ENCODE measurements at places on chromosomes 12 and 14.
A peak's percentile ranks its signal among the peaks of the same experiment; 100 is the strongest.

- no peak for DNase-seq
These were observed 85.3 kb downstream of the GRIN2B start for GRCh38 chr12:13896063-13896626.

DNA sequence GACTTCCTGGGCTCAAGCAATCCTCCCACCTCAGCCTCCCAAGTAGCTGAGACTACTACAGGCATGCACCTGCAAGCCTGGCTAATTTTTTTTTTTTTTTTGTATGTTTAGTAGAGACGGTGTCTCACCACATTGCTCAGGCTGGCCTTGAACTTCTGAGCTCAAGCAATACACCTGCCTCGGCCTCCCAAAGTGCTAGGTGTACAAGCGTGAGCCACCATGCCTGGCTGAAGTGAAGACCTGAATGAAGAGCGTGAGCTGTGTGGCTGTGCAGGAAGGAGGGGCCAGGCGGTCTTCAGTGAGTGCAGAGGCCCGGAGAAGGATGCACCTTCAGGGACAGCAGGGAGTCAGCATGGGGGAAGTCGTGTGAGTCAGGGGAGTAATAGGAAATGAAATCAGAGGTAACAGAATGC, 14.9 kb upstream of the NFKBIA start:
- no peak for DNase-seq

DNA sequence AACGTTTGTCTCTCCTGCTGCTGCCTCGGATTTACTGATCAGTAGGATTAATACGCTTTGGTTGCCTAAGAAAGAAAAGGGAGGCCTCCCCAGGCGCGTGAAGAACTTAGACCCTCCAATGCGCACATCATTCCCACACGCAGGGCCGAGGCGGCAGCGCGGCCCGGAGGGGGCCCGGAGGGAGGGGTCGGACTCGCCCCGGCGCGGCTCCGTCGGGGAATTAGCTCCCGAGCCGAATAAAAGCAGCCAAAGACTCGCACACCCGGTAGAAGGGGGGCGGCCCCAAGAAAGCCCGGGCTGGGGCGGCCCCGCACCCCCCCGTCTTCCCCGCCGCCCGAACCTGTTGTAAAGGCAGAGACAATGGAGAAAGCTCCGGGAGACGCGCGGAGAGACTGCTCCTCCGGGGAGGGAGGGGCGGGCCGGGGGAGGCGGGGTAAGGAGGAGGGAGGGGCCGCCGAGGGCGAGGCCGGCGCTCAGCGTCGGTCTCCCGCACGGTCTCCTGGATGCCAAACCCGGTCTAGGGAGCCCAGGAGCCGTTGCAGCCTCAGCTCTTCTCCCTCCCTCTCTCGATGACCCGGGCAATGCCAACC, at the start of gene NELL2:
Gene NELL2, minus strand, starts transcription at position 362 of the 590 bp plus-strand sequence. CDS start 446 bp downstream, outside the sequence.
- DNase-seq: peak; percentile 65

- peak; percentile 73 for DNase-seq
These were observed 4.9 kb downstream of the ZBTB39 start for GRCh38 chr12:57001448-57001906.

DNA sequence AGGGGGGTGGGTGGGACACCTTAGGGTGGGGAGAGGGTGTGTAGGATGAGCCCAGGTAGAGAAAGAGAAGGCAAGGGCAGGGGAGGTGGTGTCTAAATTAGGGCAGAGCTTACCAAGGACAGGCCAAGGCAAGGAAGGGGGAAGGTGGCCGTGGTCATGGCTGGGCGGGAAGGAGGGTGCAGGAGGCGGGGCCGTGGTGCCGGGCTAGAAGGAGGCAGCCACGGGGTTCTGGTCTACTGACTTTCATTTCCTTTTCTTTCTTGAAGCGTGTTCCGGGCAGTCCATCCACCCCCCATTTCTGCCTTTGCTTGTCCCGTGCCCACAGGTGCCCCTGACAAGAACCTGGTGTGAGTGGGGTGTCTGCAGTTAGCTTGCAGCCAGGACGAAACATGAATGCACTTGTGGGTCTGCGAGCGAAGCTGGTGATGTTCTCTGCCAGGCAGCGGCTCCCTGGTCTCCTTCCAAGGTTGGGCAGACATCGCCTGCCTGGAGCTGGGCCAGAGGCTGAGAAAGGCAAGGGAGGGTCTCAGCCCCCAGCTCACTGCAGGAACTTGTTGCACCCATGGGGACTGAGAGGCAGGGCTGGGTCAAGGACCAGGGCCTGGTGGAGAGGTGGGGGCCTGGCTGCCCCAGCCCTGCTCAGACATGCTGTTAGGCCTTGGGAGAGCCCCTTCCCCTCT, 58.2 kb downstream of the KIF26A start:
- DNase-seq: no peak

DNA sequence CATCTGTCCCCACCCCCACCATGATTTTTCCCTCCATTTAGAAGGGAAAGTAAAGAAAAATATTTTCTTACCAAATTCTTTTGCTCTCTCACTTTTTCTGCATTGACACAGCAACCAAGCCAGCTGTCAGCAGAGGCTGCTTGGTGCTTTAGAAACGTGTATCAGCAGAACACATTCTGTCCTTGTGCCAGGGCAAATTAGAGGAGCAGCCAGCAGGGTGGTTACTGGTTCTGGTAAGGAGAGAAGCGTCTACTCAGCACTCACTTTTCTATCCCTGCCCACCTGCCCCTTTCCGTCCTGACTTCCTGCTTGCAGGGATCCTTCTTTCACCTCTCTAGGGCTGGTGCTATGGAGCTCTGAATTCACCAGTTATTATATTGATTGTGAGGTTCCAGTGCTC, 327.5 kb upstream of the PDE3A start:
- DNase-seq: no peak

DNA sequence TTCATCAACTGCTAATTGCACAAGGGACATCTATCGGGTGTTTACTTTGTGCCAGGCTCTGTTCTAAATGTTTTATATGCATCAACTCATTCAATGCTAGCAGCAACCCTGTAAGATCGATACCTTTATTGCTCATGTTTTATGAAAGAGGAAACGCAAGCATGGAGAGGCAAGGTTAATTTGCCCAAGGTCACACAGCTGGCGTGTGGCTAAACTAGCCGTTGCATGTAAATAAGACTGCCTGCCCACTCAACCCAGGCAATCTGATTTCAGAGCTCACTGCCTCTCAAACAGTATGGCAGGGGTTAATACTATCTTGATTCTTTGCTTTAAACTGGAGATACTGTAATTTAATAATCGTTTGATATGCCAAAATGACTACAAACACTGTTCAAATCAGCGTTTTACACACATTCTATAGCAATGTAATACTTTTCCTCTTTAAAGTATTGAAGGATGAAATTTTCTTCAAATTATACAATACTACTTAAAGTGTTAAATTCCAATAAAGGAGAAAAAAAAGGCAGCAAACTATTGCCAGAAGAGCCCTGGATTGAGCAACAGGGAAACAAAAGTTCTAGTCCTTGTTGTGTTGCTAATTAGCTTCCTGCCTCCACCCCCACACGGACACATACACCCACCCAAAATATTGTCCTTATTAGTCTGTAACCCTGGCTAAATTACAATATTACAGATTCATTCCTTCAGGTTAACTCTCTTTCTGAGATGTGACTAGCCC, 39.1 kb upstream of the DHRS7 start:
- DNase-seq: no peak

- no peak for DNase-seq
These were observed 23.0 kb upstream of the PRKAB1 start for GRCh38 chr12:119644930-119645329.

DNA sequence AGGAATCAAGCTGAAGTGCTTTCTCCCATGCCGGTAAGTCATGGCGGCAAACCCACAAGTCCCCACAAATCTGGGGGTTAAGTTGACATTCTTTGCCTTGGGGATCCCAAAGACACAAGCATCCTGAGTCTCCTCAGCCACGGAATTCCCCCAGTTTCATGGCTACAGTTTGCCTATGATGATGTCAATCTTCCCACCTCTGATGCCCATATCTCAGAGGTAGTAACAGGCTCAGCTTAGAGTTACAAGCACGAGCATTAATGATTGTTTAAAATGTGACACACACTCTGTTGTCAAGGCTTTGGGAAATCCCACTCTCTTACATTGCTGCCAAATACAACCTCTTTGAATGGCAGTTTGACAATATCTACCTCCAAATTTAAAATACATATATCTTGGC, 22.3 kb downstream of the NOS1 start:
- DNase-seq: no peak

DNA sequence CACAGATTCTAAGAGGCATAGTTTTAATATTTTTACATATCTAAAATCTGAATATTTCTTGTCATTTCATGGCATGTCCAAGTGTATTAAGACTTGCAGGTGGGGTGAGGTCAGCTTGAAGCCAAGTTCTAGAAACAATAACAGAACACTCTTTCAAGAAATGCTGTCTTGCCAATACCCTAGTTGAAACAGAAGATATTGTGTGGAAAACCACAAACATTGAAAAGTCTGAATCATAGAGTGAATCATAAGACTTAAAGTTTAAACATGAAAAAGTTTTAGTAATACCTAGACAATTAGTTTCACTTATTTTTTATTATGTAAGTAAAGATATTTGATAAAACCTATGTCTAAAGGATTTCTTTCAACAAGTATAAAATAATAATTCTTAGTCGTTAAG, 191.5 kb upstream of the CAND1 start:
- no peak for DNase-seq

DNA sequence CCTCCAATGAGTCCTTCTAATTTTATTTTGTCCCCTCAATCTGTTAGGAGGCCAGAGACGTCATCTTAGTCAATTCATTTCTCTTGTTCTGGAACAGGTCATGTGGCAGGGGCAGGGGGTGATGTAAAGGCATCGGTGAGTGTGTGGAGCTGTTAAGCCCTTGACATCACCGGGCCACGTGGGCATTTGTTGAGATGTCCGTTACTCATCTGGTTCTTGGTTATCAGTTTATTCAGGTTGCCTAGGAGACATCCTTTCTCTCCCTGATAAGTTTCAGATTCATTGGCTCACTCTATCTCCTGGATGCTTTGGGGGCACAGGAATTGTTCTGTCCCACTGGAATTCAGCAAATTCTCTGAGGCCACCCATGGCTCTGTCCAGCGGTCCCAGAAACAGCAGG, 33.6 kb upstream of the SEL1L start:
- DNase-seq: no peak

DNA sequence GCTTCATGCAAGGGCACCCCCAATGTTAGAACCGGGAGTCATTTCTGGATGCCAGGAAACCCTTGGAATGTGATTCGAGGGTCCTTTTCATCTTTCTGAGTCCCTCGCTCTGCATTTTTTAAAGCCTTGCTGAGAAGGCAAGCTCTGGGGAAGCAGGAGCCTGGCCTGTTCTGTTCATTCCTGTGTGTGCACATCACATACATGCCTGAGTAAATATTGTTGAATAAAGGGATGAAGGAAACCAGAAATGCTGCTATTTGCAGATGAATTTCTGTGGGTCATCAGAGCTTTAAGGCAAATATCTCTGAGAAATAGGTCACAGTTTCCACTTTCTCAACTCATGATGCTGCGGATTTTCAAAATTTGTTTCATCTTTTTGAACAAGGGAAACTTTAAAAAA, 170.1 kb downstream of the PAH start:
- no peak for DNase-seq

- DNase-seq: no peak
These were observed 54.8 kb upstream of the PTHLH start for GRCh38 chr12:28027328-28027727.

GRCh38 chr12:108638141-108638827, 4.6 kb upstream of the SELPLG start:
- no peak for DNase-seq

DNA sequence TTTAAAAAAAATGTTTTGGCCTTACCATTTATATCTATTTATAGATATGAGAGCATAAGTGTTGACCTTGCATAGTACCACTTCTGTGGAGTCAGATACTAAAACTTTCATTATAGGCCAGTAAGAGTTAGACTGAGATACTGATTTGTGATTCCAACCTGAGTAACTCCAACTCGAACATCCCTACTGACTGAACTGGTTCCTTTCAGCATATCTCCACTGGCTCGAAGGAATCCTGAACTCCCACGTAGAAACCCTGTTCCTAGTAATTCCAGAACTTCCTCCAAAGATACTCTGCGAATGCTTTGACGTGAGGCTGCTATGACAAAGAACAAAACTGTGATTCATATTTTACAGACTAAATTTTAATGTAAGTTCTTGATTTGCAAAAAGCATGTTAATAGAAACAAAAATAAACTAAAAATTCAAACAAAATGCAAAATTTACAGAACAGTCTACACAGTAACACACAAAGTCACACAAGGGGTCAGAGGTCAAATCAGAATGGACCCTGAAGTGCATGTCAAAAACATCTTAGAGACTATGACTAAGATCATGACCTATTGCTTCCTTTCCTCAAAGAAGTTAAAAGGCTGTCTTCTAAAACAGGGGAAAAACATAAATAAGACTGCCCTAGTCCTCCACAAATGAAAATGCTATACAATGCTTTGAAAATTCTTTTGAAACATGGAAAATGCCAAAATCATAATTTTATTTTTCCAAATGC, 31.5 kb downstream of the HEATR5A start:
- no peak for DNase-seq

DNA sequence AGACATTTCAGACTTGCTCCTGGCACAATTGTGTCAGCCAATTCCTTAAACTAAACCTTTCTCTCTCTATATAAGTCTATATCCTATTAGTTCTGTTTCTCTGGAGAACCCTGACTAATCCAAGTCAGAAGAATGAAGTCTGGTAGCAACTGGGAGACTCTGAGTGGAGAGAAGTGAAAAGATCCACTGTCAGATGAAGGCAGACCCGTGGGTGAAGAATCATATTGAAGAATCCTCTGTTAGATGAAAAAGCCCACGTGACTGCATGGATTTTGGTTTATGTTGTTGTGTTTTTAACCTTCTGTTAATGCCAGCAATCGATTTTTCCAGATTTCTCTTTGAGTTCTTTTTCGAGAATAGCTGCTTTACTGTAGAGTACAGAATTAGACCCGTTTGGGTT, 29.5 kb upstream of the APOLD1 start:
- no peak for DNase-seq

DNA sequence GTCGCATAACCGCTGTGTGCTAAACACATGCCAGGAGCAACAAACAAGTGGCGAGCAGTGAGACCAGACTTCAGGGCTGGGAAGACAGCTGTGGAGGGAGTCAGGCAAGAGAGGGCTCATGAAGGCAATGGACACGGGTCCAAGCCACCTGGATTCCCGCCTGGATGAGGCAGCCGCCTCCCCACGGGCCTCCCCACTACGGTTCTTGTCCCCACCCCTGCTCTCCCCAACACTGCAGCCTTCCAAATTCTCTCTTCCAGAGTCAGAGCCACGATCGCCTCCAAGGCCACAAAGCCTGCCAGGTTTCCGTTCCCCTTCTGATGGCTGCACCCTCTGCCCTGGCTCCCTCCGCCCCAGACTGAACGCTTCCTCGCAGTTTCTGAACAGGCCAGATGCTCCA, 36.1 kb upstream of the PIWIL1 start:
- DNase-seq: no peak
